Activated CD8-positive, alpha-beta T cell treated with anti-CD3 and anti-CD28 coated beads for 36 hours (primary cell): ENCODE measurements at places on chromosomes 1 and 21.

DNA sequence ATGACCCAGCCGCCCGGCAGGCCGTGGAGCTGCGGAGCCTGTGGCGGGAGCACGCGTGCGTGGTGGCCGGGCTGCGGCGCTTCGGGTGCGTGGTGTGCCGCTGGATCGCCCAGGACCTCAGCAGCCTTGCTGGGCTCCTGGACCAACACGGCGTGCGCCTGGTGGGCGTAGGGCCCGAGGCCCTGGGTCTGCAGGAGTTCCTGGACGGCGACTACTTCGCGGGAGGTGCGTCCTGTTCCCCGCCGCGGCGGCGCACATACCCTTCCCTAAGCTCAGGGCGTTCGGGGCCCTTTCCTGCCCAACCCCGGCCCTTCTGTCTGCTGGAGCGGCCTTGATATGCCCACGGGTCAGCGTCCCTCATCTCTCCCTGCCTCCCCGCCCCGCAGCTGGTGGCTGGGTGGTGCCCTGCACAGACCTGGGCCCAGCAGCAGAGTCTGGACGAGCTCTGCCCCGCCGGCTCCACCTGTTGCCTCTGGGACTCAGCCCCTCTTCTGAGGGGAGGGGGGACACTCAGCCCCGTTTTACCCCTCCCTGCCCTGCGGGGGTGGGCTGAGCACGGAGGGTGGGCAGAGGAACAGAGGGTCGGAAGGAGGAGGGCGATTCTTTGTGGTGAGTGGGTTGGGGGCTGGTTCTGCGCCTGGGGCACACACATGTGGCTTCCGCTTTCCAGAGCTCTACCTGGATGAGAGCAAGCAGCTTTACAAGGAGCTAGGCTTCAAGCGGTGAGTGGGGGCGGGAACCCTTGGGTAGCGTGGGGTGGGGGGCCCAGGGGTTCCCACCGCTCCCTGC is 688 bp downstream of the PRXL2B start:
- peak; percentile 54 for DNase-seq

GRCh38 chr1:94768036-94768435 is 52.1 kb upstream of the SLC44A3 start:
- DNase-seq: no peak

- no peak for DNase-seq
These were observed 5.9 kb upstream of the MARCKSL1 start for GRCh38 chr1:32341971-32342370.

DNA sequence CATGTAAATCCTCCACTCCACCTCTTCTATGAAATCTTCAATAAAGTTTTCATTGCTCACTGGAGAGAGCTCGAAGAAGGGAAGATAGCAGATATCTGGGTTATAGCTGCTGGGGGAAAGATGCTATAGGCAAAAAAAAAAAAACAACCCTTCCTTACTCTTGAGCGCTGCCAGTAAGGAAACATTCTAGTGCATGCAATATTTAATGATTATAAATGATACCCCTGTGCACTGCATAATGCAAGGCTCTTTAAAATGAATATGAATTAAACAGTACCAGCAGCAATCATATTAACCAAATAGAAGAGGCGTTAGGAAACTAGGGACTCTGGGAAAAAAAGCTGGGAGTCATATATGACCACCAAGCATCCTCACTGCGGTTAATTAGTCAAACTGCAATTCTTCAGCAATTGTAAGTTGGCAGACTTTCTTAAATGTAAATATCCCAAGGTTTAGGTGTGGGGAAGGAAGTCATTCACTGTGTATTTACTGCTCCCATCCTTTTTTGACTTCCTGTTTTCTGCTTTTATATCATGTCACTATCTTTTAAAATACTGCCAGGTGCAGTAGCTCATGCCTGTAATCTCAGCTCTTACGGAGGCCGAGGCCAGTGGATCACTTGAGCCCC is 3.7 kb upstream of the DMRTB1 start:
- DNase-seq: no peak

DNA sequence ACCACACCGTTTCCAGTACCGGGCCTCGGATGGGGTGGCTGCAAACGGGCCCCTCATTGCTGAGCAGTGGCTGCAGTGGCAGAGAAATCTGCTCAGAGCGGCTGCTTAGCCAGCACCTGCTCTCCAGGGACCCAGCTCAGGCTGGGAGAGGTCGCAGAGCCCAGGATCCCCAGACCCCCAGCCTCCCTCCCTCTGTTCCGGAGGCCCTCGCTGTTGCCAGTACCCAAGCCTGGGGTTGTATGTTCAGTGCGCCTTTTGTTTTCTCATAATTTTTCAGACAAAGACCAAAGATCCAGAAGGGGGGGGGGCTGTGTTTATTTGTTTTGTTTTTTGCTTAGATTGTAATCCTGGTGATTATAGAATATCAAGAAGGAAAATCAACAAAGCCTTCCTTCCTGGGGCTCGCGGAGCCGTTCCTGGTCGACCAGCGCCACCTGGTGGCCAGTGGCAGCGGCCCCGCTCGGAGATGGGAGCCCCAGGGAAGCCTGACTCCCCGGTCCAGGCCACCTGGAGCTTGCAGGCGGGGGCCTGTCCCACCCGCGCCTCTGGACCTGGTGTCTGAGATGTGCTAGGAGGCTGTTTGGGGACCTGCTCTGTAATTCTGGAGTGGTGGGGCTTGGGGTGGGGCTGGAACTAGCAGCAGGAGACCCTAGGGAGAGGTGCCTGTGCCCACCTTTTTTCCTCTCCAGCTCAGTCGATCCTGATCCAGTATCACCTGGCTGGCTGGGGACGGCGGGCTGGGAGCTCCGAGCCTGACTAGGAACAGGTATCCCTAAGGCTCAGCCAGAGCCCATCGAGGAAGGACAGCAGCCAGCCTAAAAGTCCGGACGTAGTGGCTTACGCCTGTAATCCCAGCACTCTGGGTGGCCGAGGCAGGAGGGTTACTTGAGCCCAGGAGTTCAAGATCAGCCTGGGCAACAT is 123.9 kb upstream of the VAMP3 start:
- DNase-seq: peak; percentile 70

GRCh38 chr21:38145104-38145503 is 111.7 kb upstream of the KCNJ15 start:
- DNase-seq: no peak

GRCh38 chr1:202905331-202905730 is 16.4 kb upstream of the RABIF start:
- no peak for DNase-seq
